CD4-positive, alpha-beta T cell treated with Interleukin-4 for 1 hour (primary cell): ENCODE measurements at places on chromosomes 4 and X.
A peak's percentile ranks its signal among the peaks of the same experiment; 100 is the strongest.

GRCh38 chrX:281166-281999 is at the start of gene PLCXD1:
TSS of gene PLCXD1 (plus strand) at chrX:281381. CDS start at chrX:284188, 2,807 bp downstream.
- DNase-seq = no peak

GRCh38 chr4:18109676-18110075 is 88.1 kb upstream of the LCORL start:
- DNase-seq = no peak

GRCh38 chr4:75724867-75725724 is 719 bp downstream of the USO1 start:
- DNase-seq = peak; percentile 47

DNA sequence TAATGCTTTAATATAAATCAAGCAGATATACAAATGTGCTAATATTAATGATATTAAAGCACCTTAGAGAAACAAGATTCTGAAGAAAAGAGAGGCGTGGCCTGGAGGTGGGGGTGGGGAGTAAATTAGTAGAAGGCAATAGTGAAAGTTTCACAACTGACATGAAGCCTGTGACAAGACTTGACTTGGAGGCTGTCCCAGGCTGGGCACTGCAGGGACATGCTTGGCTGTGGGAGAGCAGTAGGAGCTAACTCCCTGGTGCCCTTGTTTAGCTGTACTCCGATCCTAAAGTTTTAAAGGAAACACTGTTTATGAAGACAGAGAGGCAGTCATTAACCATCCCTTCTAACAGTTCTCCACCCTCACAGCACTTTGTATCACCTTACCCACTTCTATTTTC is 239.0 kb upstream of the MAB21L2 start:
- DNase-seq = no peak

GRCh38 chr4:159010563-159011260 is 92.2 kb upstream of the RAPGEF2 start:
- DNase-seq = no peak

GRCh38 chr4:54192811-54193210 is 36.3 kb upstream of the PDGFRA start:
- DNase-seq = no peak

DNA sequence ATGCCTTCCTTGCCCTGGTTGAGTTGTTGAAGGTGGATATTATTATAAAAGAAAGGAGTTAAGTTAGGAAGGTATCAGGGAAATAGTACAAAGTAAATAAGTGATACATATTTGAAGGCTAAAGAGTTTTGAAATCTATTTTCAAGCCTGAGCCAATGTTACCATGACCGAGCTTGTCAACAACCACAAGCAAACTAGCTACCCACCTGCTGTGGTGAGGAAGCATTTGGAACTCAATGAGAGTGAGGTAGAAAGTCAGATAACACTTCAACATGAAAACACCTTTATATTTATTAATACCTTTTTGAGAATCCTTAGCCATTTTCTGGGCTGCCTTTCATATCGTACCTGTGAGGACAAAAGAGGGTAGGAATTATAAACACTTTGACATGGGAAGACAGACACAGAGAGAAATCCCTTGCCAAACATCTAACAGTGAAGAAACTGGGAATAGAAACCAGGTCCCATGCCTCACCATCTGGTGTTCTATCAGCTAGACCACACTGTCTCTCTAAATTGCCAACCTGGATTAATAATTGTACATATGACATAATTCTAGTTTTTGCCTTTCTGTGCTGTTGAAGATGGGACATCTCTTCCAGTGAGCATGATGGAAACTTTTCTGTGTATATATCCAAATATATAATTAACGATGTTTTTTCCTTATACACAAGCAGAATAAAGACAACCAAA is 606.4 kb upstream of the NR3C2 start:
- no peak for DNase-seq

GRCh38 chr4:15868111-15868510 is 70.4 kb downstream of the FGFBP1 start:
- DNase-seq = no peak

GRCh38 chr4:77197831-77198230 is 40.8 kb downstream of the CCNG2 start:
- no peak for DNase-seq

GRCh38 chrX:111336141-111336540 is 65.9 kb upstream of the CAPN6 start:
- DNase-seq = no peak

DNA sequence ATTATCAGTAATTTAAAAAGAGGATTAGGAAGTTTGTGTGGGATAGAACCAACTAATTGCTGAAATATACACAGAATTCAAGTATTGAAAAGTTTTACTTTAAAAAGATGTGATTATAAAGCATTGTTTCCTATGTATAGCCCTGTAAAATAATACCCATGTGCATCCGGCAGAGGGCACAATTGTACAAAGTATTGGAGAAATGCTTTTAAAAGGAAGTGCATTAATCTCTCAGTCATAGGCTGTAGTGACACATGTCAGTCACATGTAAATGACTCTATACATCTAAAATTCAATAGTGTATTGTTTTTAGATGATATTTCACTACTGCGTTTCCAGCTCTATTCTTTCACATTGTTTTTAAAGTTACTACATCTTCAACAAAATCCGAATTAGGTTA is 9.7 kb upstream of the GEMIN8 start:
- peak; percentile 68 for DNase-seq

- DNase-seq = peak; percentile 56
Observed at GRCh38 chr4:27000820-27001219, 140.2 kb downstream of the STIM2 start.

DNA sequence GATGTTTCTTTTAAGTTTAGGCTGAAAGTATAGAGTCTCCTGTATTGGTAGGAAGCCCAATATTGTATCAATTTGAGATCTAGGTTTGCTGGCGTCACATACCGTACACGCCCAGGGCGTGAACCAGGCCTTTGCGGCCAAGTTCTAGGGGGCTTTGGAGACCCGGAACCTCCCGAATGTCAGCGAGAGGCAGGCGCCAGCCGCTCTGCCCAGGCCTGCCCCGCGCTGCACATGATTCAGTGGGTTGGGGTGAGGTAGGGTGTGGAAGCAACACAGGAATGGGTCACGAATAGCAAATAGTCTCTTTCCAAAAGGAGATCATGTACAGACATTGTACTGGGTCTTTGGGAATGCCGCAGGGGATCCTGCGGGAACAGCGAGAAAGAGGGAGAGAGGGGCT is 195.7 kb upstream of the FAT1 start:
- no peak for DNase-seq

DNA sequence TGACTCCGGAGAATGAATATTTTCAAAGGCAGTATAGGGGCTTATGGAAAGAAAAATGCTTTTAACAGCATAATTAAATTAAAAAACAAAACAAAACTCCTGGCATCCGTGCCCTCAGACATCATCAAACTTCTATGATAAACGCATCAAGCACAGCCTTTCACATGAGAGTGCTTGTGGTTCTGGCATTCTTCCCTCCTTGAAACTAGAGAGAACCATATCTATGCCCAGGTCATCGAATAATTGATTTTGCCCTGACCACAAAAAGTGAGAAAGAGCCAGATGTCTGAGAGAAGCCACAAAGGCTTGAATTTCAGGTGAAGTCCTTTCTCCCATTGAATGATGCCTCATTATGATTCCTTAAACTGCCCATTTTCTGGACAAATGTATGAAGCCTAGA is 286.8 kb downstream of the CBLL2 start:
- no peak for DNase-seq

- DNase-seq = no peak
Observed at GRCh38 chr4:8310306-8310705, 40.8 kb downstream of the HTRA3 start.

DNA sequence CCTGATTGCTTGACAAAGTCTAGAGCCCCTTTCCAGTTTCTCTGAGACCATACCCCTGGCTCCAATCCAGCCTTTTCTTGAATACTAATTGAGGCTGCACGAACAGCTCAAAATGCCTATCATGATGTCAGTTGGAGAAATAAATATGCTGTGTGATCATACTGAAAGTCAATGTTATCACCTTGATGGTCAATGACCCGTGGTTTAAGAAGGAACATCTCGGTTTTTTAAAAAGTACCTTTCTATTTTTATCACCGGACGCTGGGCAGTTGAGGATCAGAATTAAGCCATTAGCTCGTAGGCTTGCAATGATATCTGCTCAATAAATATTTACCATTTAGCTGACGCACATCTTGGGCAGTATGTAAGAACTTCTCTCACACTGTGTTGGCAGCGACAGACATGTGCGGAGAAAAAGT is 852 bp upstream of the WDR44 start:
- no peak for DNase-seq

DNA sequence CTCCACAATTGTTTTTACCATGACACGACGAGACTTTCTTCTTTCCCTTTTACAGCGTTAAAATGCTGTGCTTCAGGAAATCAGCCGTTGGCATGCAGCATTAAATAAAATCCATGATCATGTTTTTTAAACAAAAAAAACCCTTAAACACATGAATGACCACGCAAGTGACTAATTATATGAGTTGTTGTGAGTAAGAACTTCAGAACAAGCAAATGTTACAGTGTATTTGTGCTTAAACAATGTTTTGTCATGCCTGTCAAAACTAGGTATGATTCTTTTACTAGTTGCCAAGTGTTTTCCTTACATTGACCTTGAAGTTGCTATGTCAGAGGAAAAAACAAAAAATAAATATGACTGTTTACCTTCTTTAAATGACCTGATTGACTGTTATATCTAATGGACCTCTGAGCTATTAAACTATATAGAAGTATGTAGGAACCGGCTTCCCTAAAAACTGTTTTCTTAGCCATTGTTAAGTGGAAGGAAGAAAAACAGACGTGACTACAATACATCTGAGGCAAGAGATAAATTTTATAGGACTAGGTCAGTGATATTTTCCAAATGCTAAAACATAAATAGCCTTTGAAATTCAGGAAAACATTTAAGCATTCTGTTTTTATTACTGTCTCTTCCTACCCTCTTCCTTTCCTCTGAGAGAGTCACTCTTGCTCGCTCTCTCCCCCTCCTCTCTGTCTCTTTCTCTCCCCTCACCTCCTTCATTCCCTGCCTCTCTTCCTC is 197.1 kb downstream of the PALLD start:
- DNase-seq = no peak

GRCh38 chrX:9611436-9612145 is 146.7 kb downstream of the TBL1X start:
- no peak for DNase-seq

DNA sequence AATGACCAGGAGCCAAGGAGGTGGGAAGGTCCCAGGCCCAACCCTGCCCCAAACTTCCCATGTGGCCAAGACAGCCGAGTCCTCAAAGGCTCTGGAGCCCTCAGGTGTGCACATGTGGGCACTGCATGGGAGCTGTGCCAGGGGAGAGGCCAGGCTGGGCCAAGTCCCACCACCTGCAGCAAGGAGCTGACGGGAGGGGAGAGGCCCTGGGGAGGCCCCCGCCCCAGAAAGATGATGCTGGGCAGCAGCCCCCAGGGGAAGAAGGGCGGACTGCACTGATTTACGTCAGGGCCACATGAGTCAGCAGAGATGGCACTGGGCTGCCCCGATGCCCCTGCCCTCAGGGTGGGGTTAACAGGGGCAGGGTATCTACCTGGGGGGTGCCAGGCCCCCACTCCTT is 1.4 kb downstream of the L1CAM start:
- no peak for DNase-seq

GRCh38 chr4:10099499-10100325 is 16.9 kb downstream of the WDR1 start:
- DNase-seq = peak; percentile 42

DNA sequence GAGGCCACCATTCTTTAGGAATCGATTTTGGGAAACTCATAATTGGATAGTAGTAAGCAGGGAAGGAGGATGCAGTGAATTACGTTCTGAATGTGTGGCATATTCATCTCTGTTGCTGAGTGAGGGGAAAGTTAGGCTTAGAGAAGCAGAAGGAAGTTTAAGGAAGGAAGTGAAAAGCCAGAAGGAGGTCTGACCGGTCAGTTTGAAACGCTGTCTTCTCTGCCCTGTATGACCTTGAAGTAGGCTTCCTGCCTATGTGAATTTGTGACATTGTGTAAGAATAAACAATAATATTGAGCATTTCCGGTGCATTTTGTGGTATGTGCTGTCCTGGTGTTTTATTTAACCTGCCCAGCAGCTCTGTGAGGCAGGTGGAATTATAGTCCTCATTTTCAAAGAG is 67.3 kb downstream of the PDLIM5 start:
- DNase-seq = no peak

- DNase-seq = no peak
Observed at GRCh38 chr4:40192114-40193015, 4.5 kb upstream of the RHOH start.

DNA sequence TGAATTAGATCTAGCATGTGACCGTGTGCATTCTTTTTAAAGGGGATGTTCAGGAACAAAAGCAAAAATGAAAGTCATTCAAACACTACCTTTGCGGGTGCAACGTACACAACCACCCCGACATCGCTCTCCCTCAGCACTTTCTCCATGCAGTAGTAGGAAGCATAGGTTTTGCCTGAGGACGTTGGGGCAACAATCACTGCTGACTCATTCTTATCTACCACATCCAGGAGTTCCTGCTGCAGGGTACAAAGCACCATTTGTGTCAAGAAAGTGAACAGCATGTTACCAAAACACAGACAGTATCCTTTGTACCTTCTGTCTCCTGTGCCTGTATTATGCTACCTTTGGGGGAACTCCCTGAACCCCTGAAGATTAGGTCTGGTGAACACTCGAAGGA is 58.6 kb downstream of the DDX60L start:
- DNase-seq = no peak

DNA sequence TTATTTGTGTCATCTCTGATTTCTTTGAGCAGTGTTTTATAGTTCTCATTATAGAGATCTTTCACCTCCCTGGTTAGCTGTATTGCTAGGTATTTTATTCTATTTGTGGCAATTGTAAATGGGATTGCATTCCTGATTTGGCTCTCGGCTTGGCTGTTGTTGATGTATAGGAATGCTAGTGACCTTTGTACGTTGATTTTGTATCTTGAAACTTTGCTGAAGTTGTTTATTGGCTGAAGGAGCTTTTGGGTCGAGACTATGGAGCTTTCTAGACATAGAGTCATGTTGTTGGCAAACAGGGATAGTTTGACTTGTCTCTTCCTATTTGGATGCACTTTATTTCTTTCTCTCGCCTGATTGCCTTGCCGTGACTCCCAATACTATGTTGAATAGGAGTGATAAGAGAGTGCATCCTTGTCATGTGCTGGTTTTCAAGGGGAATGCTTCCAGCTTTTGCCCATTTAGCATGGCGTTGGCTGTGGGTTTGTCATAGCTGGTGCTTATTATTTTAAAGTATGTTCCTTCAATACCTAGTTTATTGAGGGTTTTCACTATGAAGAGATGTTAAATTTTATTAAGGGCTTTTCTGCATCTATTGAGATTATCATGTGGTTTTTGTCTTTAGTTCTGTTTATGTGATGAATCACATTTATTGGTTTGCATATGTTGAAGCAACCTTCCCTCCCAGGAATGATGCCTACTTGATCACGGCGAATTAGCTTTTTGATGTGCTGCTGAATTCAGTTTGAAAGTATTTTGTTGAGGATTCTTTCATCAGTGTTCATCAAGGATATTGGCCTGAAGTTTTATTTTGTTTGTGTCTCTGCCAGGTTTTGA is 72.7 kb upstream of the BOD1L1 start:
- no peak for DNase-seq
